GM12878 (cell line): ENCODE measurements at places on chromosomes 5 and 9. TPM values are rescaled to one million over a fixed set of nuclear protein-coding genes. Genes with fewer than 3 reads are reported as not detected.

GRCh38 chr5:82107267-82107666 is 135.4 kb downstream of the ATG10 start:
- H3K4me1 ChIP-seq: no peaks in the 10 kb centered on the region
- no peak overlapping the region for H3K27ac ChIP-seq
- H3K36me3 ChIP-seq: no peaks in the 10 kb centered on the region
- no peak overlapping the region for H3K4me3 ChIP-seq
- no peak for DNase-seq

GRCh38 chr9:124869986-124870560 is 8.1 kb downstream of the ARPC5L start:
- peak; percentile 61 for DNase-seq
- peaks cover 19% of the 10 kb centered on the region for H3K4me1 ChIP-seq
- peak overlapping the region; percentile 94 for H3K27ac ChIP-seq
- H3K4me3 ChIP-seq: peak overlapping the region; percentile 94
- H3K27me3 ChIP-seq: no peaks in the 10 kb centered on the region

GRCh38 chr5:96936431-96937320 is 796 bp downstream of the LNPEP start:
- H3K4me3 ChIP-seq: peak overlapping the region; percentile 94
- no peaks in the 10 kb centered on the region for H3K27me3 ChIP-seq
- peak overlapping the region; percentile 97 for H3K27ac ChIP-seq
- H3K36me3 ChIP-seq: no peaks in the 10 kb centered on the region
- no peak for DNase-seq

GRCh38 chr5:135821061-135821801 is 13.2 kb upstream of the SLC25A48 start:
- no peak overlapping the region for H3K27ac ChIP-seq
- peaks cover 1% of the 10 kb centered on the region; the same call in 1 of the 2 replicates for H3K27me3 ChIP-seq

- H3K27ac ChIP-seq: no peak overlapping the region
- H3K4me3 ChIP-seq: no peak overlapping the region
- DNase-seq: no peak
- no peaks in the 10 kb centered on the region for H3K36me3 ChIP-seq
- H3K4me1 ChIP-seq: no peaks in the 10 kb centered on the region
- H3K27me3 ChIP-seq: peaks cover 2% of the 10 kb centered on the region; the same call in 1 of the 2 replicates
Measured at GRCh38 chr5:133469252-133469651, 143.1 kb downstream of the FSTL4 start.

GRCh38 chr5:83780699-83781350 is 60.2 kb upstream of the HAPLN1 start:
- H3K4me3 ChIP-seq: no peak overlapping the region
- H3K4me1 ChIP-seq: no peaks in the 10 kb centered on the region
- DNase-seq: no peak
- H3K27me3 ChIP-seq: no peaks in the 10 kb centered on the region
- no peak overlapping the region for H3K27ac ChIP-seq

- H3K27me3 ChIP-seq: no peaks in the 10 kb centered on the region
- H3K27ac ChIP-seq: no peak overlapping the region
- H3K4me3 ChIP-seq: no peak overlapping the region
- peaks cover 56% of the 10 kb centered on the region for H3K36me3 ChIP-seq
Measured at GRCh38 chr9:131490514-131490913, 12.2 kb upstream of the POMT1 start.

DNA sequence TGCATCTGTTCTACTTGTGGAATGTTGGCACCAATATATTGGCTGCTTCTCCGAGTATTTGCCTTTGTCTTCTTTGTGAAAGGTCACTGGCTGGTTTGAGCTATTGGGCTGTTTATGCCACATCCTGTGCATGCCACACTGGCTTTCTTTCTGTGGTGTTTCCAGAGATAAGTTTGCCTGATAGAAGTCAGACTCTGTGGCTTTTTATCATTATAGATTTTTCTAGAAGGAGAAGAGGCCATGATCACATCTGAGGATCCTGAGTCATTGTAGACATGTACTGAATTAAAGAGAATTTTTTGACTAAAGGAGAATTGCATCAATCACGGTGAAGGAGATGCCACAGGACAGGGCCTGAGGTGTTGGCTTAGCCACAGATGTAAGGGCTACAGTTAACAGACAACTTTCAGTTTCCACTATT is 26.5 kb upstream of the CDKN2B start:
- H3K4me1 ChIP-seq: no peaks in the 10 kb centered on the region
- no peak for DNase-seq
- H3K36me3 ChIP-seq: no peaks in the 10 kb centered on the region

DNA sequence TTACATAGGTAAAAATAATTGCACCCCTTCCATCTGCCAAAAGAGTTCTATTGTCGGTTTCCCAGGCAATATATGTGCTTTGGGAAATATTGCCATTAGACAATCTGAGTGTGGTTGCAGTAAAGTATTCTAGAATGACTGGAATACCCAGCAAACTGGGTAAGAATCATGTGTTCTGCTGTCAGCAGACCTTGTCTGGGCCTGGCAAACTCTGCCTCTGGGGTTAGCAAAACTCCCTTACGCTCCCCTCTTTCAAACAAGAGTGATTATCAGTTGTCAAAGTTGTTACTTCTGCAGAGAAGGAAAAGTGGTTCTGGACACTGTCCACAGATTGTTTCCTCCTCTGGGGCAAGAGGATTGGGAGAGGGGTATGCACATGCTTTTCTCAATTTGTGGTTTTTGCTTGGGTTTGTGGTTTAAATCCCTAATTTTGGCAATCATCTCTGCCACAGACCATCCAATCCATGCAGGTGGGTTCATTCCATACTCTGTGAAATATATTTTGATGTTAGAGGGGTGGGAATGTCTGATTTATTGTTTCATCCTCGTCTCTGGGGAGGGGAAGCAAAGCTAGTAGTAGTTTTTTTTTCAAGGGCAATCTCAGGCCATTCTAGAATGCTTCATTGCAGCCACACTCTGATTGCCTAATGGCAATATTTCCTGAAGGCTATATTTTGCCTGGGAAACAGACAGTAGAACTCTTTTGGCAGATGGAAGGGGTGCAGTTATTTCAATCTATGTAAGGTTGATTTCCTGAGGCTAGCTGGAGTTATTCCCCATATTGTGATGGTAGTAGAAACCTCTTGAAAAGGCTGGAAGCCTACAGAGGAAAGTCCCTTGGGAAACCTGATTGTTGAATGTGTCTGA is 24.0 kb upstream of the TNFSF15 start:
- no peak overlapping the region for H3K27ac ChIP-seq
- no peak overlapping the region for H3K4me3 ChIP-seq
- no peaks in the 10 kb centered on the region; the same call in 1 of the 2 replicates for H3K27me3 ChIP-seq
- H3K36me3 ChIP-seq: no peaks in the 10 kb centered on the region
- no peaks in the 10 kb centered on the region for H3K4me1 ChIP-seq
- DNase-seq: no peak

The SLC26A2 gene
- total RNA-seq: 5.7 and 6.1 TPM in 2 replicates

The RIMOC1 gene
- 24.6 and 25.9 TPM in 2 replicates for total RNA-seq

The ACOT12 gene
- total RNA-seq: not detected in 2 replicates

The CDC20B gene
- not detected in 2 replicates for total RNA-seq
